Cardiac septum (tissue), 1 donor: ENCODE measurements at places on chromosomes 1 and 21. TPM values are rescaled to one million over a fixed set of nuclear protein-coding genes. Genes with fewer than 3 reads are reported as not detected.

The FAM177B gene
- total RNA-seq, result not detected

DNA sequence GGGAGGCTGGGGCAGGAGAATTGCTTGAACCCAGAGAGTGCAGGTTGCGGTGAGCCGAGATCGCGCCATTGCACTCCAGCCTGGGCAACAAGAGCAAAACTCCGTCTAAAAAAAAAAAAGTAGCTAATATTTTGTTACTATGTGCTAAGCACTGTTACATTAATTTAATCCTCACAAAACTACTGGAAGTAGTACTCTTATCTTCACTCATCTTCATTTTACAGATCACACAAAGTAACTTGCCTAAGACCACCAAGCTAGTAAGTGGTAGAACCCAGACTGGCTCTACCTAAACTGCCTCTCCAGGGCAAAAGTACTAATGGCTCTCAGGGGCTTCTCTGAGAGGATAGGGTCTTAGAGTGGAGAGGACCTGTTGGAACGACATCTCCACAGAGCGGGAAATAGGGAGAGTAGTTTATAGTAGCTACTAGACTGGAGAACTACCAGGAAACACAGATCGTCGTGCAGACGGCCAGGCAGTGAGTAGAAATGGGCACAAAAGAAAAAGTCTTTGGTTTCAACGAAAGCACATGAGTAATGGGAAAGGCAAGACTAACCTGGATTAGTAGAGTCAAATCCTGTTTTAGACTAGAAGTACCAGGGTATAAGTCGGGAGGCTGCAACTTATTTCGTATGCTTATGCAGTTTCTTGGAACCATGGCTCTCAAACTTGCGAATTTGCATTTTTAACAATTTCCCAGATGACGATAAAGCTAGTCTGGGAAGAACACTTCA, 1.4 kb downstream of the CLCC1 start:
- DNase-seq, result no peak

- no peak for DNase-seq
Observed at GRCh38 chr1:115949156-115949555, 27.2 kb upstream of the SLC22A15 start.

DNA sequence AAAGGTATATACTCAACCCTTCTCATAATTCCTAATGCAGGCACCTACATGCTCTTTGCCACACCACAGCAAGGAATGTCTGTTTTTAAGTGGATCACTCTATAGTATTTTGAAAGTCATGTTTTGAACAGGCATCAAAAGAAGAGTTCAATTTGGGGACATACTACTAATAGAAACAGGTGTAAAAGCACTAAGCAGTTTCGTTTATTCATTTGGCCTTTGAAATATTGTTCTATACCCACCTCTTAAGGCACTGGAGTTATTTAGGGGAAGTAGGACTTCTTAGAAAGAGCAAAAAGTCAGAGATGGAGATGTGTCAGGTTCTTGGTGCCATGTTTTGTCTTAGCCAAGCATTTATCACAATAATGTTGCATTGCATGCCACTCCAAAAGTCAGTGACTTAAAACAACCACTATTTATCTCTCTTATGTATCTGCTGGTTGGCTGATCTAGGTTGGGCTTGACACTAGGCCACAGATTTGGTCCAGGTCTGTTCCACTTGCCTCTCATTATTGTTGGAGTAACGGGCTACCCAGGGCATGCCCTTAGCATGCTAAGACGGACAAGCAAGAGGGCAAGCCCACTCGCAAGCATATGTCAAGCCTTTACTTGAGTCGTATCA, 107.5 kb downstream of the RGL1 start:
- no peak for DNase-seq
